ENCODE measurements at places on chromosomes 1 and 21.

DNA sequence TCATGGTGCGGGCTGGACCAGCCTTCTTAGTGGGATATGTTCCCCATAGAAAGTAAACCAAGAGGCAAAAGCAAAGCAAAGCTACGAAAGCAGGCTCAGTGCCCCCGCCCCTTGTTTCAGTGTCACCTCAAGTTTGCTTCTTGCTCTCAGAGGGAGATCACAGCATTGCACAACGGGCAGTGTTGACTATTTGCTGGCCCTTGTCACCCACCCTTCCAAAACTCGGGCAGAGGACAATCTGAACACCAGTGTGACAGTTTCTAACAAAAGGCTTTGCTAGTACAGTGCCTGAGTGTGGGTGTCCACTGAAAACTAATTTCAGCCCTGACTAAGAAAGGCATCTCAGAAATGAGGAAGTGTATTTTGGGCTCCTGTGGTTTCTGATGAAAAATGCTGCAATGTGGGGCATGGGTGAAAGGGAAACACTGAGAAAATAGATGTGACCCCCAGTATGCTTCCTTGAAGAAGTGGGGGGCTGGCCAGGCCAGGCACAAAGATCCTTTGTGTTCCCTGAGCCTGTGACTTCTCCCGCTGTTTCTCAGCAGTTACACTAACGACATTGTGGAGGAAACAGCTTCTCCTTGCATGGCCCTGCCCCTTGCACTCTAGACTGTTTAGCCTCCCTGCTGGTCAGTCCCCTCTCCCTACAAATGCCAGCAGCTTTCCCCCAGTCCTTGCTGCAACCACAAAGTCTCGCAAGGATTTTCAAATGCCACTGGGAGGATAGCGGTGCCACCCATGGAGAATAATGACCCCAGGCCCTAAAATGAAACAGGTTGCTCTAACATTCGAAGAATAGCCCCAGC is 33.3 kb upstream of the KCNE1 start:
- DNase-seq = no peak

DNA sequence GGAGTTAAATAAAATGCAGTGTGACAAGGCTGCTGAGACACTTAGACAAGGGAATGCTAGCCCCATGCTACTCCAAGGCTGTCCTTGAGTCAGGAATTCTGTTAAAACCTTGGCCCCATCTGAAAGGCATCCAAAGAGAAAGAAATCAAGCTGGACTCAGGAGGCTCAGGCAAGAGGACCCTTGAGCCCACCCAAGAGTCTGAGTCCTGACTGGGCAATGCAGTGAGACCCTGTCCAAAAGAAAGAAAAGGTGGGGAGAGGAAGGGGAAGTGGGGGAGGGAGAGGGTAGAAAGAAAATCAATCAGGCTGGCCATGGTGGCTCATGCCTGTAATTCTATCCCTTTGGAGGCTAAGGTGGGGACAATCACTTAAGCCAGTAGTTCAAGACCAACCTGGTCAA is 26.7 kb downstream of the CLSTN1 start:
- DNase-seq = no peak

DNA sequence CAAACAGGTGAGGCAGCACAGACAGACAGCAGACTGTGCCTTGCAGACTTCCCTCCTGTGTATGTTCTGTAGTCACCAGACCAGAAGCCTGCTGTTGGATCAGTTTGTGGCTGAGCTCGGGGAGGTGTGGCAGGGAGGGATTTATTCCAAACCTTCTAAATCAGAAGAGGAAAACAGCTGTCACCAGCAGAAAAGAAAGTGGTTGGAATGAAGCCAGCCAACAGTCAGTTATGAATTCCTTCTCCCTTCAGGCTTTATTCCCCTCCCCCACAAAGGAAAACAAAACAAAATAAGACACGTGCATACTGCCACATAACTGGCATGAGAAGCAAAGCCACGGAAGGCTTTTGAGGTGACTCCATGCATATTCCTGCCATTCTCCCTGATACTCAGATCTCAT is 19.0 kb upstream of the PIGV start:
- no peak for DNase-seq

- no peak for DNase-seq
Observed at GRCh38 chr1:211925016-211925415, 94.5 kb upstream of the LPGAT1 start.

- DNase-seq = no peak
Observed at GRCh38 chr1:2783069-2783434, 18.4 kb downstream of the TTC34 start.
